ENCODE measurements at places on chromosomes 3 and 15.

- DNase-seq, result no peak
These were observed 40.2 kb upstream of the IDH2 start for GRCh38 chr15:90142216-90143165.

- no peak for DNase-seq
These were observed 533.1 kb downstream of the OTOL1 start for GRCh38 chr3:162029736-162030135.

GRCh38 chr15:96818861-96819260 lies 488.4 kb downstream of the NR2F2 start:
- DNase-seq, result no peak

DNA sequence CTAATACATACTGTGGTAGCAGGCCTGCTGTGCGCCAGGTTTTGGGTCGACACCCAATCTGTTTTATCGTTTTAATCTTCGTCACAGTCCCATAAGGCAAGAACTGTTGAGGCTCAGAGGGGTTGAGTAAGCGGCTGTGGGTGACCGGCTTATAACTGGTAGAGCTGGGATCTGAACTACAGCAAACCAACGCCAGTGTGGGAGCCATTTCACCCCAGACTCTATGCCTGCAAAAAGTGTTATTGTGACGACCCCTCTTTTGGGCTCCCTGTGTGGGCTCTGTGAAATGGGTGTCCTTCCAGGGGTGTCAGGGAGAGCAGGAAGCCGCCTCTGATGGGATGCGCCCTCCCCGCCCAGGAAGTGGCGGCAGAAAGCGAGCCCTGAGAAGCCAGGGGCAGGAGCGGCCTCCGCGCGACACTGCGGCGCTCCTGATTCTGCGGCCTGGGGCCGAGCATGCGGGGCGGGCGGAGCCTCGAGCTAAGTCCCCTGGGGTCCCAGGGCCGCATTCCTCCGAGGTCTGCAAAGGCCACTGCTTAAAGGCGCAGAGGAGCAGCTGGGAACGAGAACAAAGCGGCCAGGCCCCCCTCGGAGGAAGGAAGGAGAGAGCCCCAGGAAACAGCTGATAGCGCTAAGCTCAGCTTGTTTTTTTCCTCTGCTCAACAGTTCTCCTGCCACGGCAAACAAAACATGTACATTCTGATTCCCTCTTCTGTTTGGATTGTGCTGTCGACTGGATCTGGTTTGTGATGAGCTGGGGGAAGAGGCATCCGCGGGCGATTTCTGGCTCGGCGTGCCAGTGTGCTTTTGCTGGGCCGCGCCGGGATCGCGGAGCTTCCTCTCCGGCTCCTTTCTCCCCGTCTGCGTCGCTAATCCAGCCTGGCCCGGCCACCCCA lies 33.9 kb downstream of the GRK7 start:
- no peak for DNase-seq

- DNase-seq, result no peak
These were observed 101.7 kb upstream of the EIF1B start for GRCh38 chr3:40207796-40208195.
